ENCODE measurements at places on chromosomes 5 and 9. TPM values are rescaled to one million over a fixed set of nuclear protein-coding genes. Genes with fewer than 3 reads are reported as not detected.

GRCh38 chr9:105361873-105362272 lies 86.0 kb upstream of the FSD1L start:
- DNase-seq = no peak

DNA sequence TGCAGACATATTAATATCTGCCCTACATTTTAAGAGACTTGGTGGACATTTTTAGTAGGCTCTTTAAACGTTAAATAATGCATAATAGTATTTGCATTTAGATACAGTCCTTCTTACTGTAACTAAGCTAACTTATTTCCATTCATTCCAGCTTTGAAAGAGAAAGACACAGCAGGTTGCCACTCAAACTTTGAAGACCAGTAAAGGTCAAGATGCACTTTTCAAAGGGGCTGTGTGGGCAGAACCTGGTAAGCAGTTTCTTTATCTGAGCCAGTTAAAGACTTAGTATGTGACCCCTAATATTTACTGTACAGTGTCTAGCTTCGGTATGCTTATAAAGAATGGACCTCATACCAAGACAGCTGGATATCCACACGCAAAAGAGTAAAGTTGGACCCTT lies 20.8 kb downstream of the PLGRKT start:
- DNase-seq = no peak

DNA sequence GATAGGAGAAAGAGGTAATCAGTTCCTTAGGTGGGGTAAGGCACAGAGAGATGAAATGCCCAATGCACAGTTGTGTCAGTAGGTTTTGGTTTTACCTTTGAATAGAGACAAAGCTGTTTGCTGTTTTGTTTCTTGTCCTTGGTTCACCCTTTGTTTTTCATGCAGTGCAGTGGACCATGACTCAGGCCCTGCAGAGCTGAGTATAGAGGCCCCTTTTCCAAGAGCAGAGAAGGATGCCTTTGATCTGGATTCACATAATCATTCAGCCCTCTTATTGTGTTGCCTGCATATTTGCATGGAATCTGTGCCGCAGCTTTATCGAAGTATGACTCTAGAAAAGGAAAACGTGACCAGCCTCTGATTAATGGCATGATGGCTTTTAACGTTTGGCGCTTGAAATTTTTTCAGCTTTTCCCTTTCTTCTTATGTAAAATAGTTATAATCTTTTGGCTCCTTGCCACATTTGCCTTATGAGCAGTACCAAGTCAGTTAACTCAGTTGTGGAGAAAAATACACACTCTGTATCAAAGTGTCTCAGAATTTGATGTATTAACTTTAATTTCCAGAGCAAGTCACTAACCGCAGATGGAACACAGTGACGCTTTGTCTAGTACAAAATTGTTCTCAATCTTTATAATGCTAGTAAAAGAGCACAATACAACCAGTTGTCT lies 197.6 kb downstream of the KDM4C start:
- DNase-seq = no peak

SUB1 gene
- total RNA-seq = 93.5 TPM

DNA sequence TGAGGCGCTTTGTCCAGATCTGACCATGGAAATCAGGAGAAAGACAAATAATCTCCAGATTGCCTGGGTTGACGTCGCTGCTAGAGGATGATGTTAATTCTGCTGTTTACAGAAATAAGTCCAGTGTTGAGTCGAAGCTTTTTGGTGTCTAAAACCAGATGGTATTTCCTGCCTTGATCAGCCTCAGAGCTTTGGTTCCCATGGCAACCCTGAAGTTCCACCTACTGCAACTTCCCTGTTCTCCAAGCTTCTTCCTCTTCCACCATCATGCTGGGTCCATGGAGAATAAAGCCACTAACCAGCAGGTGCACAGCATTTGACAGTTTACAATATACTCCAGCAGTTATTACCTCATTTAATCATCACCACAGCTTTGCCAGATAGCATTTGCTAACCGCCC lies 18.0 kb upstream of the GABBR2 start:
- DNase-seq = peak; percentile 11

DNA sequence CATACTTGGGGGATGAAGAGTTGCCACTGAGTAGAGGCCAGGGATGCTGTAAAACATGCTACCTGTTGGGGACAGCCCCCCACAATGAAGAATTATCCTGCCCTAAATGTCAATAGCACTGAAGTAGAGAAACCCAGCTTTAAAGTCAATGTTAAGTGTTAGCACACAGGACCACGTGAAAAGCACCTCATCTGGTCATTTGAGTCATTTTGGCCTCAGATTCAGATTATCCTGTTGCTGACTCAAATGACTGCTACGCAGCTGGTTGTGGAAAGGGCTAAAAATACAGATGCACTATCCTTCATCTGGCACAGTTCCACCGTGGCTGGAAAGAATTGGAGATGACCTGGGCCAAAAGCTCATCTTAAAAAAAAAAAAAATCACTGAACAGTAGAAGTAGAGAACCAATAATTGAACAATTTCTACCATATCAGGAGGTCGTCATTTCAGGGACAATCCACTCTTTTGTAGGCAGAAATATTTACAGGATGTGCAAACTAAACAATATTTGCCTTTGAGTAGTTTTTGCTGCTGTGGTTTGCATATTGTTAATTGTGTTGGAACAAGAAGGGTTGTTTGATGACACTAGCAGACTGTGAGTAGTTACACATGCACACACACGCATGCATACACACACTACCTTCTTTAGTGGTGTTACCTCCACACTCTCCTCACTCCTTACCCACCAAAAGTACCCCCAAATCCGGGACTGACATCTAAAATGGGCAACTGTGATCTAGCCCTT lies 195.3 kb upstream of the KLF9 start:
- DNase-seq = peak; percentile 78

CDX1 gene
- total RNA-seq = 1.5 TPM

DNA sequence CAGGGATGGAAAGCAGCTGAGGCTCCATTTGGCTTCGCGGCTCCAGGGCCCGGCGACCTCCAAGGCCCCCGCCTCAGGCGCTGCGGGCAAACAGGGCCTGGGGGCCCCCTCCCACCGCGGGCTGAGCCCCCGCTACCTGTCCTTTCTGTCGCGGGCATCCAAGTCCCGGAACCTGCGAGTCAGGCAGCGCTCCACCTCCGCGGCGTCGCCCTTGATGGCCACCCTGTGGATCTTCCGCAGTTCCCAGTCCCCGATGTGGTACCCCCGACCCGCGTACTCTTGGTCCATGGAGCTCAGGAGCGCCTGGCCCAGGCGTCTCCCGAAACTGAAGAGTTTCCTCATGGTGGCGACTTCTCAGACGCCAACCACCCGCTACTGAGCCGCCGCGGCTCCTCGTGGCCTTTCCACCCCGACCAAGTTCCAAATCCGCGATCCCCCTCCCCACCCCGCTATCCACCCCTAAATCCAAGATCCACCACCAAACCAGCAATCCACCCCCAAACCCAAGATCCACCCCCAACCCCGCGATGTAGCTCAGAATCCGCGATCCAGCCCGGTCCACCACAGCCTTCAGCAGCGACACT lies 86.5 kb upstream of the CCDC180 start:
- no peak for DNase-seq

DNA sequence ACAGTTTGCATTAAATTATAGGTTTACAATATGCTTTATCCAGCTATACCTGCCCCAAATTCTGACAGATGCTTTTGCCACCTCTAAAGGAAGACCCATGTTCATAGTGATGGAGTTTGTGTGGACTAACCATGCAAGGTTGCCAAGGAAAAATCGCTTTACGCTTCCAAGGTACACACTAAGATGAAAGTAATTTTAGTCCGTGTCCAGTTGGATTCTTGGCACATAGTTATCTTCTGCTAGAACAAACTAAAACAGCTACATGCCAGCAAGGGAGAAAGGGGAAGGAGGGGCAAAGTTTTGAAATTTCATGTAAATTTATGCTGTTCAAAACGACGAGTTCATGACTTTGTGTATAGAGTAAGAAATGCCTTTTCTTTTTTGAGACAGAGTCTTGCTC lies 41.0 kb downstream of the FXN start:
- no peak for DNase-seq

CDC20B gene
- not detected for total RNA-seq

GRCh38 chr9:21801683-21802417 lies 586 bp upstream of the MTAP start:
- DNase-seq = peak; percentile 60

DNA sequence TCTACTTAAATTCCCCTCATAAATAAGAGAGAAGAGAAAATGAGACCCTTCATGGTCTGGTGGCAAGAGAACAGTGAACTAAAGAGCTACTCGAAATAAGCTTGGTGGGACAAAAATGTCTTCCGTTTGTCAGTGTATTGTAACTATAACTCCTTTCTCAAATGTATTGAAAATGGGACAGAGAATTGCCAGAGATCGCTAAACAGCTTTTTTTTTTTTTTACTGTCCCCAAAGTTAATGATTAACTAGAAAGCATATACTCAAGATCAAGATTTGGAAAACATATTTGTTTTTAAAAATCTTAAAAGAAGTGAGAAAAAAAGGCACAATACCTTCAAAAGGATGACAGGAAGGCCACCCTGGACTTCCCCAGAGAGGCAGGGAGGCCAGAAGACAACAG lies 206.4 kb upstream of the CTNND2 start:
- DNase-seq = no peak

DNA sequence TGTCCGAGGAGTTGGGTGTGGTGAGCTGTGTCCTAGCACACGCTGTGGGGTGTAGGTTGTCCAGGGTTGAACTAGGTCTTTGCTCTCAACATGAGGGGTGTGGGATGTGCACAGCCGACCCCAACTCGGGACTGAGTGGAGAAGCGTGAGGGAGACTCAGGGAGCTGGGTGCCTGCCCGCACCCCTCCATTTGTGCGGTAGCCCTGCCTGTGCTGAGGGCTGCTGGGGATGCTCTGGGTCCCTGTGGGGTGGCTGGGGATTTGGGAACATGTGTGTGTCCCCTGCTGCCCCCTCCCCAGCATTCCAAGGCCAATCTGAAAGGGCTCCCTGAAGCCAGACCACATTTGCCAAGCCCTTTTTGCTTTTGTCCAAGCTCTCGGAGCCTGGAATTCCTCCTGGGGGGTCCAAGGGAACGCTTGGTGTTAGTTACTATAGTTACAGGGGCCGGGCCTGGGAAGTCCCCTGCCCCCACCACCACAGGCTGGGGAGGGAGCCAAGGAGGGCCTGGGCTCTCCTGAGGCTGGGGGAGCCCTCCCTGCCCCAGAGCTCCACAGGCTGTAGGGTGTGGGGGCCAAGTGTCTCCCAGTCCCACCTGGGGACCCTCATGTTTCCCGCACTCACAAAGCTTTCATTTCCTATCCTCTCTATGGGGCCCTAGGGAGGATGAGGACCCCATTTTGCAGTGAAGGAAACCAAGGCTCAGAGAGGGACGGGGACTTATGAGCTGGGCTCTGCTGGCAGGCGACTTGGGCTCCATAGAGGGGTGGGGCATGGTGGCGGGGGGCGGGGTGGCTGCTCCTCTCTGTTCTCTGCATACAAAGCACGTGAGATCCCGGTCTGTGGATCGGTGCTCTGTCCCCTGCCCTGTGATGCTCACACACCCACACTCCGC lies 1.1 kb downstream of the CRB2 start:
- no peak for DNase-seq

Measured in gastrocnemius medialis (tissue), 4 donors.